Thoracic aorta endothelial cell (primary cell): ENCODE measurements at places on chromosomes 16 and 17. TPM values are rescaled to one million over a fixed set of nuclear protein-coding genes. Genes with fewer than 3 reads are reported as not detected.

The KRT20 gene
- total RNA-seq = not detected in 2 replicates

The KRT14 gene
- not detected in 2 replicates for total RNA-seq

The SLC13A2 gene
- total RNA-seq = not detected in 2 replicates

The LGALS9B gene
- total RNA-seq = not detected in 2 replicates
